ENCODE measurements at places on chromosomes 4 and X. TPM values are rescaled to one million over a fixed set of nuclear protein-coding genes. Genes with fewer than 3 reads are reported as not detected.

DNA sequence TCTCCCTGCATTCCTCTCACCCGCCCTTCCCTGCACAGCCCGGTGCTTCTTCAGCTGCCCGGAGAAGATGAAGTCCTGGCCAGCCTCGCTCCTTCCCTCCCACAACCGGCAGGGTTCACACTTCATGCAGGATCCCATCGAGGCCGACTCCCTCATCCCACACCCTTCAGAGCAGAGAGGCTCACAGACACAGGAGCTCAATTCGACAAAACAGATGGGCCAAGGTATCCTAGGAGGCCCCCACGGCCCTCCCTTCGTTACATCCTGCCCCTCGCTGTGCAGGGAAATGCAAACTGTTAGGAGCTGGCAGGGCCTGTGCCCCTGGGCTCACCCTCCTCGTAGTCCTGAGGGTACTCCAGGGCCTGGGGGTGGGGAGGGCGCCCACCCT, 238.1 kb downstream of the DHRSX start:
- no peak for DNase-seq

Gene MTNR1A
- polyA plus RNA-seq: 0.10 TPM

DNA sequence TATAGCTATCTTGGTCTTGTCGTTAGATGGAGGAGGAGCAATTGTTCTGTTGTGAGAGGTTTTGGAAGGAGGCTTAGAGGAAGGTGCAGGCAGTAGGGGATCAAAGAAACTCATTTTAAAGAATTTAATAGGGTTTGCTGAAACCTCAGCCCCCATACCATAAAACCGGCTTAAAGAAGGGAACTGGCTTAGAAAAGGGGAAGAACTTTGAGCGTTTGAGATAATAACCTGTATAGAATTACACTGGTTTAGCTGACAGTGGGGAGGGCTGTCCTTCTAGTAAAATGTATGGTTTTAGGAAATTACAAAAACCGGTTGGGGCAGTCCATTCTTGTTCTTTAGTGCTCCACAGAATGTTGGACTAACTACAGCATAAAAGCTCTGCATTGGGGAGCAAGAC, 128.1 kb downstream of the KDM6A start:
- no peak for DNase-seq

GRCh38 chr4:155667222-155667567, 547 bp downstream of the GUCY1A1 start:
- no peak for DNase-seq

Gene LIMCH1
- polyA plus RNA-seq: 106 TPM

- no peak for DNase-seq
These were observed 1.6 kb upstream of the IDUA start for GRCh38 chr4:985123-985830.

DNA sequence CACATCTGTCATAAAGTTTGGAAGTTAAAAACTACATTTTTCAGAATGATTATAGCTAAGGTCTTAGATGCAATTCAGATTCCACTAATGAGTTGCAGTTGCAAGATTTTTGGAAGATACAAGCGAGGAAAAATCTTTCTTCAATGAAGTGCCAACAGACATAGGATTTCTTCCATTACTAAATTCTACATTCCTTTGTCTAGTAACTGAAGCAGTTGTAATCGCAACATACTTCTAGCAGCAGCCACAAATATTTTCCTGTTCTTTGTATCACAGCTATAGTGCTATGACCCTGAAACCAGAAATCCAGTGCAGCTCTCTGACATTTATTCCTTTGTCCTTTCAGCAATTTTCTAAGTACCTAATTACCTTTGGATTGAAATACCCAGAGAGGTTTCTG, 225.2 kb upstream of the SLIT2 start:
- no peak for DNase-seq
